ENCODE measurements at places on chromosomes 16 and 17.

GRCh38 chr17:51601622-51602261 lies 341.4 kb downstream of the UTP18 start:
- no peak for DNase-seq

- DNase-seq = peak; percentile 94
Measured at GRCh38 chr17:64025732-64026294, 5.4 kb upstream of the ICAM2 start.

GRCh38 chr17:2392252-2393173 lies 8.3 kb downstream of the MNT start:
- peak; percentile 96 for DNase-seq

DNA sequence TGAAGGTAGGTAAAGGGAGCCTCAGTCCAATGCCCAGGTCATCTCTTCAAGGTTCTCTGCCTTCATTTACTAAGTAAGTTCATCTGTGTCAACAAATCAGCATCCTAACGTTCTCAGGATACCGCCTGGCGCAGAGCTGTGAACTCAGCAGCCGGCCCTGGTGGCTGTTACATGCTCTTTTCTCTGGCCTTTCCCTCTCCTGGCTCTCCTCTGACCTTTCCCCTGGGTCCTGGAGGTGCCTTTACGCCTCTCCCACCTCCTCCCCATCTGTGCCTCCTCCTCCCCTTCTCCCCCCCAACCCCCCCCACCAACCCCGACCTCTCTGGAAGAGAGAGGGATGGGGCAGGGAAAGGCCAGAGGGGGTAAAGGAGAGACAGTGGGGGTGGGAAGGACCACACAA lies 19.5 kb downstream of the COTL1 start:
- DNase-seq = no peak

- no peak for DNase-seq
Measured at GRCh38 chr16:52114379-52114778, 432.6 kb downstream of the TOX3 start.

DNA sequence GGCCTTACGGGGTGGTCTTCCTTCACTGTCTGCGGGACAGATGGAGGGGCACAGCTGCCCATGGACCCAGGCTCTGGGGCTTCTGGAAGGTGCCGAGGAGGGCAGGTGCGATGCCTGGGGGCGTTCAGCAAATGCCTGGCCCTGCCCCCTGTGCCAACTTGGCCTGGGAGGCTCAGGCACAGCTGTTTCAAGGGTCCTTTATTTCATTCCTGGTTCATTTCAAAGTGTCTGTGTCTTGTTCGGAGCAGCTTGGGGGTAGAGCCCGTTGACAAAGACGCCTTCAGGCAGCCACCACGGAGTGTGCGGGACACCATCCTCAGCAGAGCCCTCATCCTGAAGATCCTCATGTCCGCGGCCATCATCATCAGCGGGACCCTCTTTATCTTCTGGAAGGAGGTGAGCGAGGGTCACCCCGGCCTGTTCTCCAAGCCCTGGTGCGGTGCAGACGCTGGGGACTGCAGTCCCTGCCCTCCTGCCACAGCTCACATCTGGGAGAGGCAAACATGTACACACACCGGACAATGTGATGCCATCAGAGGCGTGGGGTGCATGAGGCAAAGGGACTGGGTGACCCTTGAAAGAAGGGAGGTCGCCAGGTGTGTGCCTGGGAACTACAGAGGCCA lies 43.9 kb downstream of the MEAK7 start:
- DNase-seq = no peak

- DNase-seq = no peak
Measured at GRCh38 chr17:61770752-61771533, 92.4 kb downstream of the BRIP1 start.

DNA sequence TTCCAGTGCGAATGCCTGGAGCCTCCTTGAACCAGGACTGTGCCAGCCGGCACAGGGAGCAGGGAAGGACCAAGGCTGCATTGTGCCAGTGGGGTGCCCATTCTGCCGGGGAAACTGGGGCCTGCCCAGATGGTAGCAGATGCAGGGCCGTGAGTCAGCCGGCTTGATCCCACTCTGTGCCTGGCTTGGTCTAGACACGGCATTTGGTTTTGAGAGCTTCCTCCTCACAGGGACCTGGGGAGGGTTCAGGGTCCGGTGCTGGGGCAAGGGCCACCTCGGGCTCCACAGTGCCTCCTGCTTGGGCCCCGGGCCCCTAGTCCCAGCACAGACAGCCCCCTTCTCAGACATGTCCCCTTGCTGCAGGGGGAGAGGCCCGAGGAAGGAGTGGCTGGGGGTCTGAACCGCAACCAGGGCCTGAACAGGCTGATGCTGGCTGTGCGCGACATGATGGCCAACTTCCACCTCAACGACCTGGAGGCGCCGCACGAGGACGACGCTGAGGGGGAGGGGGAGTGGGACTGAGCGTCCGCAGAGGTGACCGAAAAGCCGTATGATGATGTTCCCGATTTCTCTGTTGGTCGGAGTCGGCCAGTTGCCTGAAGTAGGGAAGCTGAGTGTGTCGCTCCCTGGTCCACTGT lies 7.8 kb upstream of the MC1R start:
- DNase-seq = no peak

- peak; percentile 59 for DNase-seq
Measured at GRCh38 chr16:89201439-89202377, 1.4 kb upstream of the SLC22A31 start.

DNA sequence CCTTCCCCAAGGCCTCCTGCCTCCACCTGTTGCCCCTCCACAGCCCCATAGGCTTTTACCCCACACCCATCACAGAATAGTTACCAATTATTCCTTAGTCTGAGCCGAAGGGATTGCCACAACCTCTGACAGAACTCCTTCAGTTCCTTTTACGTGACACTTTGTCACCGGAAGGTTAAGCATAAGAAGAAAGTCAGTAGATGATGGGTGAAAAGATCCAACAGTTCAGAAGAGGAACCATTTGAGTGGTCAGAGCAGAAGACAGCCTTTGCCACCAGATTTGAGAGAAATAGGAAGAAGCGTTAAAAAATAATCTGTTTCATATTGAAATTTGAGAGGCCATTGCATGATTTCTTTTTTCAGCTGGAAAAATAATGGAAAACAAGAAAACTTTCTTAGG lies 1.2 kb downstream of the SRR start:
- DNase-seq = no peak

DNA sequence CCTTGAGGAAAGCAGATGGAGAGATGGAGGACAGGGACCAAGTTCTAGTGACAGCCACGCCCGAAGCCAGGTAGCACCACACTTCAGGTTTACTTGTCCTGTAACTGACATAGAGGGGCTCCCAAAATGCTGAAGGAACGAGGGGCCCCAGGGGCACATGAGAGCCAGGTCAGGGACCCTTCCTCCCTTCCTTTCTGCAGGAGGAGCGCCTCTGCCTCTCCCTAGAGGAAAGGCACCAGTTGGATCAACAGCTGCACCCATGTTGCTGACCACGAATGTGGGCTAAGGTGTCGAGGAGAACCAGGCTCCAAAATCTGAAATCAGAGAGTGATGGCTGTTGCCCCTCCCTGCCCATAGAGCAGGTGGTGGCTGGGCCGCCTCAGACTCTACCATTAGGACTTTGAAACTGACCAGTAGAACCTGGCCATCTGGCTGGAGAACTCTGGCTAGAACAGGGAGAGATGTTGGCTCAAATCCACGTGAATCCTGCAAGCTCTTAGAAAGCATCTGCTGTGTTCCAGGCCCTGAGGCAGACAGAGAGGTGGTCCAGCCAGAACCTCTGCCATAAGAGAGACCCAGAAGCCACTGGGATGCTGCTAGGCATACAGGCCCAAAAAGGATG lies 218.8 kb downstream of the KATNIP start:
- no peak for DNase-seq

- no peak for DNase-seq
Measured at GRCh38 chr16:11152677-11153331, 103.2 kb downstream of the SOCS1 start.

- no peak for DNase-seq
Measured at GRCh38 chr16:14175086-14175485, 104.0 kb downstream of the MRTFB start.

- peak; percentile 96 for DNase-seq
Measured at GRCh38 chr16:69754469-69755310, at the start of gene NOB1. TSS of gene NOB1 (minus strand) at chr16:69754926. CDS start at chr16:69754910, 16 bp downstream.

DNA sequence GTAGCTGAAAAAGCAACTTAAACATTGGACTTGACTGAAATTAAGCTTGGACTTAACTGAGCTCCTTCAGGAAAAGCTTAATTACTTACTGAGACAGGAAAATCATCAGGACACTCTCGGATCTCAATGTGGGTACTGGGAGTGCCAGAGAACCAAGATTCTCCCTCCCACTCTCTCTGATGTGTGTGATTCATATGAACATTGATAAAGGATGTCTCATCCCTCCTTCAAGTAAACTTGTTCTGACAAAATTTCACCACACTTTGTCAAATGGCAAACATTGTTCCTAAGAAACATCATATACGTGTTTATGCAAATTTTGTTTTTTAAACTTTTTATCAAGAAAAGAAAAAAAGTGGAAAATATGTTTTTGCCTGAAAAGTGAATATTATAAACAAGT lies 4.1 kb upstream of the SLFN5 start:
- no peak for DNase-seq

- DNase-seq = no peak
Measured at GRCh38 chr17:41583137-41584127, 3.3 kb downstream of the KRT14 start.

GRCh38 chr16:54655121-54655590 lies 275.5 kb upstream of the IRX5 start:
- DNase-seq = no peak

GRCh38 chr16:72689851-72690250 lies 358.1 kb downstream of the ZFHX3 start:
- DNase-seq = no peak

DNA sequence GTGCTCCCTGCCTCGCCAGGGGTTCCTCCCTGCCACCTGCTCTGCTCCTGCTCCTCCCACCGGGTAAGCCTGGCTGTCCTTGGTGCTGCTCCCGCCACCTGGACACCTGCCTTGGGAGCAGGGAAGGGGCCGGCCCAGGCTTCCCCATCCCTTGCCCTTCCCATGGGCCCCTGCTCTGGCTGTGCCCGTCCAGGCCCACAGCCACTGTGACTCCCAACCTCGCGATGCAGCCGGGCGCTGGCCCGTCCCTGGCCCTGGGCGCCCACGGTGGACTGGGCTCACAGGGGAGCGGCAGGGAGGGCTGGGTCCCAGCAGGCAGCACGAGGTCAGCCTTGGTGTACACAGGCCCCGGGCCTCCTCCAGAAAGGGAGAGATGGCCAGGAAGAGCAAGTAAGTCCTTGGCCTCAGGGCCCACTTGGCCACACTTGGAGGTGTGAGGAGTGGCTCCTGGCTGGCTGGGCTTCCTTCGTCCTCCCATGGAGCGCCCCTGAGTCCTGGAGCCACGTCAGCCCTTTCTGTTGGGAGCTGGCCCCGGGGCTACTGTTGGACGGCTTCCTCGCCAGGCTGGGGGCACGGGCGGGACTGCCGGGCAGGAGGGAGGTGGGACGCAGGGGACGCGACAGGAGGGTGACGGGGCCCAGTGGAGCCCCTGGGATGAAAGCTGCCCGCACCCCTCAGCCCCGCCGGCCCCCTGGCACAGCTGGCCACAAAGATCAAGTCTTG lies 15.3 kb downstream of the ENGASE start:
- no peak for DNase-seq

DNA sequence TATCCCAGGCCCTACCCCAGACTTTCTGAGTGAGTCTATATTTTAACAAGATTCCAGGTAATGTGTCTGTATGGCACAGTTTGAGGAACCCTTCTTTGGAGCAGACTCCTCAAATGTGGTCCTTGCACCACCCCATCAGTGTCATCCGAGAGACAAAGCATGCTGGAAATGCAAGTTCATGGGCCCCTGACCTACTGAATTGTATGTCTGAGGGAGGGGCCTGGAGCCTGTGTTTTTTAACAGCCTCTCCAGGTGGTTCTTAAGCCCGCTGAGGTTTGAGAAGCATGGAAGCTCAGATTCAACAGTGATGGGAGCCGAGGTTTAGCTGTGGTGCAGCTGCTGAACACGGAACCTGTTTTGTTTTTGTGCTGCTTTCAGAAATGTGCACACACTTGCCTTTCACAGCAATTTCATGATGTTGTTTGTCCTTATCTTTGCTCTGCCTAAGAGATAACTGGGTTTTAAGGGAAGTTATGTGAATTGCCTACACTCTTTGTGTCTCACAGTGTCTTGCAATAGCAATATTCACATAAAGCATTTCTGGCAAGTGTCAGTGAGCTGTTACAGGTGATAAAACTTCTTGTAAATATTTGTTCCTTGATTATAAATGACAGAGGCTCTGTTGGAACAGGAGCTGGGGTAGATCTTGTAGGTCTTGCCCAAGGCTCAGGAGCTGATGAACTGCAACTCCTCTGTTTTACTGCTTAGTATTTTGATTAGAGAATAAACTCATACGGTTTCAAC lies 32.0 kb upstream of the IL34 start:
- DNase-seq = no peak

DNA sequence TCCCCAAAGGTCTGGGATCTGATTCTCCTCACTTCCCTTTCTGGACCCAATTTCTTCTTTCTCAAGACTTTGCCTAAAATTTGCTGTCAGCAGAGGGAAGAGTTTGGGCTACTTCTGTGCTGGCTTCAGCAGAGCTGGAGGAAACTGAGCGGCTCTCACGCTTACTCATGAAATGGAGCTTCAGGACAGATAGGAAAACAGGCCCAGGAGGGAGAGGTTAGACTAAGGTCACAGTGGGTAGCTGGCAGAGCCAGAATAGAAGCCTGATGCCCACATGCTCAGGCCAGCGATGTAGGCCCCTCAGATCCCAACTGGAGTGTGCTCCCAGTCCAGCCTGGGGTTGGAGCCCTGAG lies 593 bp downstream of the SLC38A7 start:
- DNase-seq = no peak

DNA sequence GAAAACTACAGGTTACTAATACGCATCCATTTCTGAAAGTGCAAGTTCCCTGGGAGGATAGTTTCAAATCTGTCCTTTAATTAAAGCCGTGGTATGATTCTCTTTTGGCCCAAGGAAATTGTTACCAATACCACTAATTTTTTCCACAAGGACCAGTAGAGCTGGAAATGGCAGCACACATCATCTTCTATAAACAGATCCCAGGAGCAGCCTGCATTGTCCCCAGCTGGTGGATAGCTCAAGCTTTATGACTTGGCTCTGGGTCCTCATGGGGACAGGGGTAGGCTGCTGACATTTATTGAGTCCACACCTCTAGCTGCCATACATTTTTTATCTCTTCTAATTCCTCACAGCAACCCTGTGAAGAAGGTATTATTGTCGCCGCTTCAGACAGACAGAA lies 35.8 kb upstream of the BHLHA9 start:
- DNase-seq = no peak

DNA sequence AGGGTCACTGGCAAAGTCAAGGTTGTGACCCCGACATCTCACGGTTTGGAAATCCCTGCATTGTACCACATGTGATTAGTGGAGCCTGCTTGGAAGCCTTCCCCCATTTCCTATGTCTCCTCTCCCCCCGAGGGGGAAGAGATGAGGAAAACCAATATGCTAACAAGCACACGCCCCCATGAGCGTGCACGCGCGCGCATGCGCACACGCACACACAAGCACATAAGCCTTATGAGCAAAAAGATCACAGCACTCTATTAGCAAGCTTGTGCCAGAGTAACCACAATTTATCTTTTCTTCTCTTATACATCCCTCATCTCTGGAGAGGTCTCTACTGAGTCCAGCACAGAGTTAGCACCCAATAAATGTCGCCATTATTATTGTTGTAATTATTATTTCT lies 31.8 kb upstream of the MMP2 start:
- no peak for DNase-seq

- DNase-seq = no peak
Measured at GRCh38 chr16:77612596-77612995, 109.7 kb upstream of the NUDT7 start.
